ENCODE measurements at places on chromosomes 1 and 21. TPM values are rescaled to one million over a fixed set of nuclear protein-coding genes. Genes with fewer than 3 reads are reported as not detected.

DNA sequence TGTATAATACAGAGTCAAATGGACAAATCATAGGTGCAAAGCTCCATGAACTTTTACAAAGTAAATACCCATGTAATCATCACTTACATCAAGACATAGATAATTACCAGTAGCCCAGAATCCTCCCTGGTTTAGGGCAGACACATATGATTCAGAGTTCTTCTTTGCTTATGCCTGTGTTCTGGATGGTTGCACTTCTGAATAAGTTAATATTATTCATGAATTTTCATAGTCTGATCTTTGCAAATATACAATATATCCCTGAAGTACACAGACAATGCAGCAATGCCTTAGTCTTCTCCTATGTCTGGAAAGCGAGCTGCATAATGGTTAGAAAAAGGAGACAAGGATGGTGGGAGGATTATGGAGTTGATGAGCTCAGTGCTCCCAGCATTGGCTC is 122.4 kb upstream of the PLXNA2 start:
- no peak for DNase-seq

- DNase-seq = no peak
These were observed 78.1 kb upstream of the PAPPA2 start for GRCh38 chr1:176384841-176385240.

DNA sequence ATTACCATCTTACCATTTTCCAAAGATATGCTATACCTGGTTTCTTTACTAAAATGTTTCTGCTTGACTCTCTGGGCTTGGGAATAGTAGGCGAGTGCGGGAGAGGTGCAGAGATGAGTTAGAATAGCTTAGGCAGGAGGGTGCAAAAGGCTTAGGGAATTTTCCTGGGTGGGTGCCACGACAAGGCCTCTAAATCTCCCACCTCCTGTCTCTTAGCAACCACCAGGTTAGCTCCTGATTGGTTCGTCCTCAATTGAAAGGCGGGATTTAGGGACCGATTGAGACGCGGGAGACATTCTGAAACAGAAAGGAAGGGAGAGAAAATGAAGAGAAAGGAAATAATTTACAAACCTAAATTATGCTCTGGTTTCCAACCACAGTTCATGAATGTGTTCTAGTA is 3.1 kb downstream of the ACKR1 start:
- no peak for DNase-seq

- no peak for DNase-seq
These were observed 160.0 kb upstream of the ARHGEF16 start for GRCh38 chr1:3294450-3294849.

WDR64 gene
- total RNA-seq = not detected

ZC3H12A gene
- total RNA-seq = 6.7 TPM

NFIA gene
- 0.35 TPM for total RNA-seq

TTC39A gene
- 7.7 TPM for total RNA-seq

HAO2 gene
- total RNA-seq = 0.61 TPM
